Muscle of leg (tissue), 16 donors: ENCODE measurements at places on chromosomes 5 and 9.

DNA sequence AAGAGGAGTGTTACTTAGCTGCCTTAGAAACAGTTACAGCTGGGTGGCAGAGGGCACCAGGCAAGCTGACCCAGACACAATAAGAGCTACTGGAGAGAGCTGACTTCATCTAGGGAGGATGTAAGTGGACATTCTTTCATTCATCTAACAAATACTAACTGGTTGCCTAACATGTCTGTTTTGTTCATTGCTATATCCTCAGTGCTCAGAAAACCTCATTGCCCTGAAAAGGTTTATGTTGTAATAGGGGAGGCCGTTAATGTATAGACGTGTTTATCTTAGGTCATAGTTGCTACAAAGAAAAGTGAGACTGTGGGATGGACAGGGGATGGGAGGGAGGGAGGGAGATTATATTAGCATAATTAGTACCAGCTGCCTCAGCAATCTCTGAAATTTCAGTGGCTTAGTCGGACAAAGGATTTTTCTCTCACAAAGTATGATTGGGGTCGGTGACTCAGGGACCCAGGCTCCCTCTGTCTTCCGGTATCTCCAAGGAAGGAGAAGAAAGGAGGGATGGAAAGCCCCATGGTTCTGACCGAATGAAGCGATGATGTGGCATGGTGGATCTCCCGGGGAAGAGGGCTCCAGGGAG is 2.6 kb upstream of the SNX18 start:
- no peak for DNase-seq

- DNase-seq: no peak
Measured at GRCh38 chr9:123065196-123065595, 31.7 kb downstream of the GPR21 start.

DNA sequence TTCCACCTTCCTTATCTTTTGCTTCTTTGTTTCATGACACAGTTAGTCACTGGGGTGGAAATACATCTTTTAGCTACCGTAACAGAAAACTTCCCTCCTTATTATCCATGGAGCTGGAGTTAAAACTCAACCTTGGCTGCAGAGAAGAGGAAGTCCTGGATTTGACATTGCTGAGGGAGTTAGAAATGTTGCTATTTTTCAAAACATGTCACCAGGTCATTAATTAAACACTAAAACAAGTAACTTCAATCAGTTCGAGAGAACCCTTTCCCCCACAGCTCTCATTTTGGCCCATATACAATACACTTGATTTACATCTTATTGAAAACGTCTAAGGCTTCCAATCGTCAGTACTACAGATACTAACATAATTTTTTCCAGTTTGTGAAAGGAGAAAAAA is 237.9 kb upstream of the CD180 start:
- DNase-seq: peak; percentile 75

GRCh38 chr5:65535529-65535987 is 27.4 kb downstream of the CENPK start:
- peak; percentile 2 for DNase-seq

DNA sequence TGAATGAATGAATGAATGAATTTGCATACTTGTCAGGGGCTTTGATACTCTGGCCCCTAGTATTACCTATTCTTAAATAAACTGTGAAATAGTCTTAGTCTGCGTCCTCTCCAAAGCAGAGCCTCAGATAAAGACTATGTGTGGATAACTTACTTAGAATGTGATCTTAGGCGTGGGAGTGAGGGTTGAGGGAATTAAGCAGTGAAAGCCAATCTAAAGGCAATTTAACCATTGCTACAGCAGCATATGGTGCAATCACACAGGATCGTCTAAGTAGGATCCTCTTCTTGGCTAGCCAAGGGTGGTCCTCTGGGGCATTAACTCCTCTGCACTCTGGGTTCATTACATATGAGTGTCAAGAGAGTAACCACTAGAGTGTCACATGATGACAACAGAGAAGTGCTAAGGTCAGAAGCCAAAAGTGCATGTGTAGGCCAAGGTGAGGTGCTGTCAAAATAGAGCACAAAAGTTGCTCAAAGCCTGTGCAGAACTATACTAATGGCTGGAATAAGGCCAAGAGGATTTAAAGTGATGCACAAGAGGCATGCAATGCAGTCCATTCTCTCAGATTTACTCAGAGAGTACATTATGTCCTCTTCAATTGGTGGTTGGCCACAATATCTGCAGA is 274.4 kb upstream of the SEMA6A start:
- DNase-seq: peak; percentile 44

DNA sequence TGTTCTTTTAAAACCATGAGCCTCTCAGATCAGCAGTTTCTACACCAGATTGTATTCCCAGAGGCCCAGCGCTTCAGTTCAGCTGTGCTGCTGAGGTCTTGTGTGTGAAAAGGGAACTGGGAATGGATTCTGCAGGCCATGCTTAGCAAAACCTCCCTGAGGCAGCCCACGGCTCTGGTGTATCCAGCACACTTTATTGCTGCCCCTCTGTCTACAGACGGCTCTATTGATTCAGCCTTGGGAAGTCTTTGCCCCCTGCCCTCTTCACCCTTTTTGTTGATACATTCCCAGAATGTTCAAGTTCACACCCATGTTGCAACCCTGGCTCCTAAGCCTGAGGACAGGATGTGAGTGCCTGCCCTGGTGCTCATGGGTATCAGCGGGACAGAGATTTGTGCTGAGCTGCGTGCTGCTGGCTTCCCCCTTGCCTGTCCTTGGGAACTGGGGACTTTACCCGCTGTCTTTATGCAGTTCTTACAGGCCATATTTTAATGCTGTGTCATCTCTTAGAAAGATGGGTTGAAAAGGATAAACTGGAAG is 37.3 kb downstream of the ARHGAP26 start:
- peak; percentile 76 for DNase-seq
